T-helper 22 cell (primary cell): ENCODE measurements at places on chromosomes 7 and 10.
A peak's percentile ranks its signal among the peaks of the same experiment; 100 is the strongest.

DNA sequence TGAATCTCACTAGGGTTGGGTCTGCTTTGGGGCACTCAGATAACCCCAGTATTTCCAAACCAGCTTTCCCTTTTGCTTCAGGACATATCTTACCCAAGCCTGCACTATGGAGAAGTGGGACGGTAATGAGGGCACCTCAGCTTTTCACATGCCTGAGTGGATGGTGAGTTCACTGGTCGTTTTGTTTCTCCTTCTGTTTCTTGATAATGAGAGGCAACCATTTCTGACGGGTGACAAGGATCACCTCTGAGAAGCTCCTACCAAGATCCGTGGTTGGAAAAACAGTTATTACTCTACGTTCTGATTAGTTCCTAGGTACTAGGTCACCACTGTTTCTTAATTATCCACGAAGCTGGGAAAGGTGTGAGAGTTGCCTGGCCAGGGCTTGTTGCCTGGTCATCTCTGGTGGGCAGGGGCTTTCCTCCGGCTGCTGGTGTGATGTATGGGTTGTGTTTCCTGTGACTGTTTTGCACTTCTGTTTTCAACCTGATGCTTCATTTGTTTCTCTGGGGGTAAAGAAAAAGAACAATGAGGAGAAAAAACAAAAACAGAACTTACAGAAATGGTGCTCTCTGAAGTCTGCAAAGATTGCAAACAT, 65.7 kb upstream of the STRIP2 start:
- no peak for DNase-seq

GRCh38 chr7:8278183-8278582, 16.2 kb upstream of the ICA1 start:
- DNase-seq: no peak

GRCh38 chr7:4753598-4754432, 21.6 kb upstream of the AP5Z1 start:
- peak; percentile 55 for DNase-seq

GRCh38 chr10:68239069-68239468, 7.2 kb upstream of the ATOH7 start:
- DNase-seq: no peak

DNA sequence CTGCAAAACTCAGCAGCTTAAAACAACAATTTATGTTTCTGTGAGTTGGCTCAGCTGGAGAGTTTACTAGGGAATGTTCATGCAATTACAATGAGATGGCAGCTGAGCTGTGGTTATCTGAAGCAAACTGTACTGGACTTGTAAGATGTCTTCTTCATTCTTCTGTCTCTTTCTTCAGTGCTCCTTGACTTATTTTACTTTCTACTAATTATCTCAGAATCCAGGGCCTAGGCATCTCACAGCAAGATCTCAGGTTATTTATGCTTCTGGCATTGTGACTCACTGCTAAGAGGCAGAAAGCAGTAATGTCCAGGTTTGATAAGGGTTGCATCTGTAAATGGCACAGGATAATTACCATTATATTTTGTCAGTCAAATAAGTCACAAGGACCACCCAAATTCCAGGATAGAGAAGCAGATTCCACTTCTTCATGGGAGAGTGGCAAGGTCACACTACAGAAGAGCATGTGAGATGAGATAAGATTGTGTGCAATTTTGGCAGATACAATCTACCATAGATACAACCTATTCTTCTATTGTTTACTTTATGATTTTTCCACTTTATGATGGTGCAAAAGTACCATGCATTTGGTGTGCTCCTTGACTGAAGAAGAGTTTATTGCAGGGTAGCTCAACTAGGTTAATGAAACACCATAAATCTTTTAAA, 16.8 kb downstream of the VIM start:
- no peak for DNase-seq

- DNase-seq: no peak
These were observed 70.4 kb downstream of the LYZL2 start for GRCh38 chr10:30559180-30559579.

DNA sequence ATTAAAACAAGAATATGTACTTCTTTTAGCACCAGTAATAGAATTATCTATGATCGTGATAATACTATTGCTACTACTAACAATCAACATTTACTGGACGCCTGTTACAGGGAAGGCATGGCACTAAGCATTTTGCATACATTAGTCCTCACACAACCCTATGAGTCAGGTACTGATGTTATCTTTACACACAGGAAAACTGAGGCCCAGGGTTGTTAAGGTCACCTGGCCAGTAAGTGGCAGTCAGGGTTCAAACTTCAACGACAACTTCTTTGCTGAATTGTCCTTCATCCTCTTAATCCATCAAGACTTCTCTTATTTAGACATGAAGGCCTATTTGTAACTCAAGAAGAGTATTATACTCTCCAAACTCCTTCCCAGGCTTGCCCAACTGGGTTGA, 41.9 kb upstream of the ACSL5 start:
- DNase-seq: no peak

DNA sequence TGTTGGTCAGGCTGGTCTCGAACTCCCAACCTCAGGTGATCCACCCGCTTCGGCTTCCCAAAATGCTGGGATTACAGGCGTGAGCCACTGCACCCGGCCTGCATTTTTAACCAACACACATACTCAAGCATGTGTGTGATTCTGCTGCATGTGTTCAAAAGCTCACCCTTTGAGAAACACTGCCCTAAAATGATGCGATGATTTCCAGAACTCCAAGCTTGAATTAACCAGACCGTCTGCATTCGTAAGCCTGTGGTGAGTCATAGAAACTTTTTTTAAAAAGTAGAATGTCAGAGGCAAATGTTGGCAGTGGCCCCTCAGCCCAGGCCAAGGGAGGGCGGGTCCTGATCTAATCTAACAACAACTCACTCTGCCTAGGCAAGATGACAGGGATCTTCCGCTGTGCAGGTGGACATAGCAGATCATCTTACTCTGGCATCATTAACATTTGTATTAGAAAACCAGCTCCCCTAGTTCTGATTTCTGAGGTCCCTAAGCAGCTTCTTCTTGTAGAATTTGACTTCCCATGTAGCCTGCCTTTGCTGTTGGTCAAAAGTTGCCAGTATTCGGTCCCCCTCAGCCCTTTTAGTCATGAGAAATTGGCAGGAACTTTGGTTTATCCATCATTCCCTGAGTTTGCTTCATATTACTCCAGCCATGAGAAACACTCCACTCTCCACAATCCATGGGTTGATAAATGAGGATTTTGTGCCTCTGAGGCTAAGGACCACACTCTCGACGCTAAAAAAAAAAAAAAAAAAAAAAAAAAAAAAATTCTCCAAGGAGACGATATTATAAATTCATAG, 190.4 kb downstream of the SKIDA1 start:
- DNase-seq: no peak

DNA sequence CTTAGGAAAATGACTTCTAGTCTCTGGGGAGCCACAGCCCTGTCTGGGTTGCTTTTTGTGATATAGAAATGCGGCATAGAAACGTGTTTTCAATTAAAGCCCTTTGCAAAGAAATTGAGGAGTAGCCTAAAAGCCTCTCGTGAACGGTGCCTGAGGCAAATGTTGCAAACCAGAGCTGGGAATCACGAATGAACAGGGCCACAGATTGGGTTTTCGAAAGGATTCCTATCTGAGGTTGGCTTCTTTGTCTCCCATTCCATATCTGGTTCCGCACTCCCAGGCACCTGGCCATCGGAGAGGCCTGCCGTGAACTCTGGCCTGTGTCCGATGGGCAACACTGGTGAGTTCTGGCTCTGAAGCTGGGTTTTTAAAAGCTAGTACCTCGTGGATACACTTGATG, 221.6 kb downstream of the TCF7L2 start:
- no peak for DNase-seq

DNA sequence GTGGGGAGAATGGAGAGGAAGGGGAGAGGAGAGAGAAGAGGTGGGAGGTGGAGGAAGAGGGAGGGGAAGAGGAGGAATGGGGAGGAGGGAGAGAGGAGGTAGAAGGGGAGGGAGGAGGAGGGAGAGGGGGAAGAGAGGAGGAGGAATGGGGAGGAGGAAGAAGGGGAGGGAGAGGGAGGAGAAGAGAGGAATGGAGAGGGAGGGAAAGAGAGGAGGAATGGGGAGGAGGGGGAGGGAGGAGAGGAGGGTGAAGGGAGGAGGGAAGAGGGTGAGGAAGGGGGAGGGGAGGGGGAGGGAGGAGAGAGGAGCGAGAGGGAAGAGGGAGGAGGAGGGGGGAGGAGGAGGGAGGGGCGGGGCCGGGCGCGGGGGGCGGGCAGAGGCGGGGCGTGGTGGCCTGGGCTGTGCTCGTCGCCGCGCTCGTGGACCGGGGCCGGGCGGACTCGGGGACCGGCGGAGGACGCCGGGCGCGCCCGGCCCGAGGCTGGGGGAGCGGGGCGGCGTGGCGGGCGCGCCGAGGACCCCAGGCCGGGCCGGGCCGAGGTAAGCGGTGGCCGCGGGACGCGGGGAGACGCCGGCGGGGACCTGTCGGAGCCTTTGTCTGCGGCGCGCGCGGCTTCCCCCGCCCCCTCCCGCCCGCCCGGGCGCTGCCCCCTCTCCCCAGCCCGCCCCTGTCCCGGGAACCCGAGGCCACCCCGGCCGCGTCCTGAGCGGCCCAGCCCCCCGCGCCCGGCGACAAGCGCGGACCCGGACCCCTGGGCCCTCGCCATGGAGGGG, at the start of gene SLC29A4:
TSS of gene SLC29A4 (plus strand) at position 401 of the 774 bp plus-strand sequence. CDS start 4,874 bp downstream, outside the sequence.
- no peak for DNase-seq

- DNase-seq: no peak
These were observed 54.6 kb downstream of the TMEM209 start for GRCh38 chr7:130150587-130150986.

DNA sequence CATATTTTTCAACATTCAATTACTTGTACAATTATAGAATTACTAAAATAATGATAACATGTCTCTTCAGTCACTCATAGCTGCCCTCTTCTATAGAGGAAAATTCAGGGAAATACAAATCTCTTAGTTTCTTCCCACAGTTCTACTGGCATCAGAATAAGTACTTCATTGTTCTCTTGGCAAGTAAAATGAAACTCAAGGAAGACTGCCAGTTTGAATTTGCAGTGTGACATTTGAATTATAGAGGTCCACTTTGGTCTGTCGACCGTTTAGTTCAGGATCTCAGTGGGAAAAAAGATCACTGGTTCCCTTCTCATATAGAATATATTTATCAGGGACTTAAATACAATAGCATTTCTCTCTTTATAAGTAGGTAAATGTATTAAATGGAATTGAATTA, 114.5 kb downstream of the PON1 start:
- DNase-seq: no peak

- DNase-seq: no peak
These were observed 46.0 kb upstream of the OPTN start for GRCh38 chr10:13053794-13054462.

- DNase-seq: no peak
These were observed 15.0 kb downstream of the MIOS start for GRCh38 chr7:7581531-7582179.

DNA sequence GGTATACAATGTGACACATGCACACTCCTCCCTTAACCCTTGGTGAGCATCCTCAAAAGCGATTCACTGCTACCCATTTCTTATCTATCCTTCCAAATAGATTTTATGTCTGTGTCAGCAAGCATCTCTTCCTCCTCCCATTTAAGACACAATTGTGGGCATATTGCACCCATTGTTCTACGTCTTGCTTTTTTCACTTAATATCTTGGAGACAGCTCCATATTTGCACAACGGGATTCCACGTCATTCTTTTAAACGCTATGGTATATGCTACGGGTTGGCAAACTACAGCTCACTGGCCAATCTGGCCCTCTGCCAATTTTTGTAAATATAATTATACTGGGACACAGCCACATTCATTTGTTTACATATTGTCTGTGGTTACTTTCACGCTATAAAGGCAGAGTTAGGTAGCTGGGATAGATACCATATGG, 88.6 kb downstream of the RNF216 start:
- DNase-seq: no peak

DNA sequence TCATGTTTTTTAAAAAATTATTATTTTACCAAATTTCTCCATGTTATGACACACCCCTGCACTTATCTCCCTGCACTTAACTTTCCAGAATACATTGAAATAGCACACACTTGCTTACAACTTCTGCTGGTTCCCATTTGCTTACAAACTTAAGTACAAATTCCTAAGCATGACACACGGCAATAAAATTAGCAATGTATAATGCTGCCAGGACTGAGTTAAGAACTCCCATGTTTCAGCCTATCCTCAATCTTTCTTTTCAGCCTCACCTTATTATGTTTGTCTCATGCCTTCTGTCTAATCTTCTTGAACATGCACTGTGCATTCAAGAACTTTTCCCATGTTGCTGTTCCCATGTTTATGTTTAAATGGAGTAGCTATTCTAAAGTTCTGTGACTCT, 40.8 kb downstream of the PRPS1L1 start:
- no peak for DNase-seq

DNA sequence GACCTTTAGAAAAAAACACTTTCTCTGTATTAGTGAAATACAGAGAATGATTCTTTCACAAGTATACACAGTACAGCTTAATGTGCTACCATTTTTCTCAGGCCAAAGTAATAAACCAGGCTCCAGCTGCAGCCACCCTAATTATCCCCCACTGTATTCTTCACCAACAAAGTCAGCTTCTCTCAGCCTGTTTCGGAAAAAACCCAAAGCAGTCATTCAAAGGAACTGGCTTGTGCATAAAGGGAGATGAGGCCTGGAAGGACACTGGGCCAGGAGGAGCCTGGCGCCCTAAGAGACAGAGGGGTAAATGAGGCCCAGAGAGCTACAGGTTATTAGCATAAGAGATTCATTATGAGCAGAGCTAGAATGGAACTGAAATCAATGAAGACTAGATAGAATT, 9.2 kb downstream of the USP54 start:
- DNase-seq: no peak

- no peak for DNase-seq
These were observed 63.2 kb upstream of the FGFR2 start for GRCh38 chr10:121661451-121661851.

DNA sequence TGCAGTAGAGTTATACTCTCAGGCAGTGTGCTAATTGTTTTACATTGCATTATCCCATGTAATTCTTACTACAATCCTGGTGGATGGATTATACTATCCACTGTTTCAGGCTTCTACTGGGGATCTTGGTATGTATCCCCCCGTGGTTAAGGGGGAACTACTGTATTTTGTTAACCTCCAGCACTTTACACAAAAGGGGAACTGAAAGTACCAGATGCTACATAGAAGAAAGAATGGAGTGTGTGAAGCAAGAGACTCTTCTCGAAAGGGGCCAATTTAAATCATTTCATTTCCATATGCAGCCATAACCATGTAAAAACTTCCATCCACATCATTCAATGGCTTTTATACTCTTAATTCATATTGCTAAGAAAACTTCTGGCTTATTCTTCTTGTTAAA, 69.4 kb downstream of the C1GALT1 start:
- DNase-seq: no peak
